ENCODE measurements at places on chromosomes 7 and 10.

DNA sequence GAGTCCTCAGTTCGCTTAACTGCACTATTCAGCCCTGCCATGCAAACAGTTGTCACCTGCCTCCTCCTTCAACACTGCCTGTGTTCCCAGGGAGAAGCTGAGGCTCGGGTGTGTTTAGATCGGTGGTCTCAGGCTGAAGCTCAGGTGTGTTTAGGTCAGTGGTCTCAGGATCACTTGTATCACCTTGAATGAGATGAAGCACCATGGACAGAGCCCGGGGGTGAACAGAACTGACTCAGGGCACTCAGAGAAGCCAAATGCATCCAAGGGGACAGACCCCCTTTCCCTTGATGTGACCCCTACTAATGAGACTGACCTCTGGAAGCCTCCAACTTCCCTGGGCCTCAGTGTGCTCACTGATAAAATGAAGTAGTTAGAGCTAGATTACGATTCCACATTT, 84.0 kb downstream of the CYTH3 start:
- DNase-seq, result no peak

DNA sequence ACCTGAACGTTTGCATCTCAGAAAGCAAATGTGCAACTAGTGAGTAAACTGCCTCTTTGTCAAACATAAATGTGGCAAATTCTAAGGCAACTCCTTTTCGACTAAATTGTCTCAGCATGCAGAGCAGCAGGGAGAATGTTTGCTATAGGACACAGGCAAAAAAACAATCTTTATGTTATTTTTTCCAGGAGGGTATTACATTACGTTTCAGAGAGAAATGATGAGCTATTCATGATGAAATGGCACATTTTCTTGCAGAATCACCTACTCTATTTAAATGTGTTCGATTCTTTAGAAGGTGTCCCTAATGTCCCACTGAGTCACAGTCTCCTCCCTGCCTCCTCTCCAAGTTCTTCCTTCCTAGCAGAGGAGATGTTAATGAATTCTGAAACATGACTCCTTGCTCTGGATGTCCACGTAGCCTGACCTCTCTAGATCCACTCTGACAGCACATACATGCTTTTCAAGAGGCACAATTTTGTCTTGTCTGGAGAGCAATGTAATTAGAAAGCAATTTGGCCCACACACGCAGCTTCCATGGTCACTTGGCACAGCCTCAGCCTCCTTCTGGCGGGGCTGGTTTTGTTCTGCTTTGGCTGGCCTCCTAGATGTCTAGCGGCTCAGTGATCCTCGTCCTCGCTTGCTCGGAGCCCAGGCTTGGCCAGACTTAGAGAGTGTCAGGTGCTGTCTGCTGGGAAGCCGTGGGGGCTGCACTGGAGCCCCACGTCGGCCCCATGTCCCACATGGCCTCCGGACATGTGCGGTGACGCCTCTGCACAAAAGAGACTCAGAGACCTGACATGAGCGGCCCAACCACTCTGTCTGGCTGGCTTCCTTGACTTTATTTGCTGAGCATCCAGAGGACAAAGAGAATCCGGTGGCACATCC, 125.7 kb upstream of the ZNF438 start:
- DNase-seq, result no peak

DNA sequence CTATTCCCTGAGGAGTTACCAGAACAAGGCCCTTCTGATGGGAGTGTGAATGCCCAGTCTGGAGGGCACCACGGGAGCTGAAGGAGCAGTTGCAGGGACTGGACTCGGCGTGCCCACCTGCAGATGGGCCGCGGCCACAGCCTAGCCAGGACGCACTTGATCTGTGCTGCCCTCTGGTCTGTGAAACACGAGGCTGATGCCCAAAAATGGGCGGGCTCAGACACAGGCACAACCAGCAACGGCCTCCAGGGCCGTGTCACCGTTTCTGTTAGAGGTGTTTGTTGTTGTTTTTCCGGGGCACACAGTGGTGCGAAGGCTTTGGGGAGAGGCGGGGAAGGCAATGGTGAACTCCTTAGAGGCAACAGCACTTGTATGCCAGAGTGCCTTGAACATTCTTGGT, 235.8 kb downstream of the DNAJB6 start:
- DNase-seq, result no peak

GRCh38 chr7:130421684-130422083, 19.1 kb downstream of the CEP41 start:
- DNase-seq, result no peak

- no peak for DNase-seq
These were observed 13.1 kb downstream of the AVPI1 start for GRCh38 chr10:97673736-97674525.

- no peak for DNase-seq
These were observed 3.3 kb upstream of the CDCA7L start for GRCh38 chr7:21948887-21949540.

GRCh38 chr10:5447056-5447455, 34.7 kb downstream of the NET1 start:
- DNase-seq, result no peak

- DNase-seq, result no peak
These were observed 59.0 kb downstream of the GNA12 start for GRCh38 chr7:2785071-2785500.

- no peak for DNase-seq
These were observed 118.5 kb downstream of the ARHGAP21 start for GRCh38 chr10:24605141-24605540.

GRCh38 chr10:47332946-47333345, 10.7 kb downstream of the GDF2 start:
- DNase-seq, result no peak

- DNase-seq, result no peak
These were observed 147.8 kb downstream of the ADAM12 start for GRCh38 chr10:126240483-126240882.

- no peak for DNase-seq
These were observed 20.4 kb downstream of the KNDC1 start for GRCh38 chr10:133180192-133180964.

- no peak for DNase-seq
These were observed 149.2 kb downstream of the TRIL start for GRCh38 chr7:28808796-28809533.

DNA sequence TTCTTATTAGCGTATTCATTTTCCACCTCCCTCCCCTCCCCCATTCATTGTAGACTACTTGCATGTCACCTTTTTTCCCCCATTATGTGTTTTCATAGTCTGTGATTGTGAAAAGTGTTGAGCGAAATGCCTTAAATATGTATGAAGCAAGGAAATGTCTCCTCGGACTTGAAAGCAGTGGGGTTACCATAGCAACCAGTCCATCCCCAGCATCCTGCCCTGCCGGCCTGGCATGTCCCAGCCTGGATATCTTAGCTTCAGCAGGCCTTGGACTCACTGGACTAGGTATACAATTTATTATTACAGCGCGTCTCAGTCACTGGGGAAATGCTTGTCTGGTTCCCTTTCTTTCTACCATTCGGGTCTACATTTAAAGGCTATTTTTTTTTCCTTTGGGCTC, 283.6 kb downstream of the BICC1 start:
- DNase-seq, result no peak
